ENCODE measurements at places on chromosomes 7 and 10. TPM values are rescaled to one million over a fixed set of nuclear protein-coding genes. Genes with fewer than 3 reads are reported as not detected.

DNA sequence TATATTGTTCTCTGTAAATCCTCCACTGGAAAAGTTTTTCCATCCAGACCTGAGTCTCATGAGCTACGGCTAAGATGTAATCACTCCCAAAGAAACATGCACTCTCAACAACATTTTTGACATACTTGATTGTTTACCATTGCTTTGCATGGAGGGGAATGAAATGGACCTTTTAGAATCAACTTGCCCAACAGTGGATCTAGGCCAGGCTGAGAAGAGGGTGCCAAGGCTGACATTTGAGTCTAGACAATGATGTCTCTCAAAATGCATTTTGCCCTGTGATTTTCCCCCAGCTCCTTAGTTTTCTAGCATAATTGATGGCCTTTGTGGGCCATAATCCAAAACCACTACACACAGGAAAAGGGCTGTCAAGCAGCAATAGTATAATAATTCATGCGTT, 297.9 kb upstream of the KLF6 start:
- DNase-seq: no peak

DNA sequence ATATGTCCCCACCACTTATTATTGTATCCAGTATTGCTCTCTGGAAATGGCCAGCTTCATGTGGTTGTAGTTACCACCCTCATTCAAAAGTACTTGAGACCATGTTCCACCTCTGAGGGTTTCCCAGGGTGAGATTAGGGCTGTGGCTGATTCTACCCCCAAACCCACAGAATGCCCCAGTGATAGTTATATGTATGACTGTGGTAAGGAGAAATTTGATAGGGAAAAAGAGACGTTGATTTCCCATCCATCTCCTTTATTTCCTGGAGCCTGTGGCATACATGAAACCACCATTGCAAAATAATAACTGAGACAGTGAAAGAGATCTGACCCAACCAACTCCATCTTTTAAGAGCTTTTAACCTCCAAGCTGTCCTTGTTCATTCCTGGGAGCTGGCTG, 25.2 kb downstream of the ARL5B start:
- DNase-seq: no peak

GRCh38 chr7:82163586-82163985, 280.0 kb downstream of the CACNA2D1 start:
- DNase-seq: no peak

- DNase-seq: no peak
These were observed 282.1 kb upstream of the BMPER start for GRCh38 chr7:33623267-33623666.

HNRNPH3 gene
- total RNA-seq: 9.7 TPM

EMX2 gene
- total RNA-seq: not detected

DNA sequence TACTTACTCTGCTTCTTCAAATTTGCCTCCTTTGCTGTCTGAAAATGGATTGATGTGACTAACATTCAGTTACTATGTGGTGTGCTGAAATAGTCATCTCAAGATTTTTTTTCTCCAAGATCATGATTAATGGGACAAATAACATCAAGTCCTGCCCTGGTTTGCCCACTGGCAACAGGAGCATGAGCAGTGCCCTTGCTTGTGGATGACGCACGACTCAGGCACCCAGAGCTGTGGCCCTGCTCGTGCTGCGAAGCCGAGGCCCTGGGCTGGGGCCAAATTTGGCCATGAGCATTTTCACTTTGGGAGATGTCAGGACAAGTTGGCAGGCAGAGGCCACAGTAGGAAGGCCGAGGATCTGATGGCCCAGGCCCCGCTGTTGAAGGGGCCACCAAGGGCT, 239.8 kb upstream of the IGFBP3 start:
- DNase-seq: no peak

OPALIN gene
- total RNA-seq: under 0.01 TPM

DNA sequence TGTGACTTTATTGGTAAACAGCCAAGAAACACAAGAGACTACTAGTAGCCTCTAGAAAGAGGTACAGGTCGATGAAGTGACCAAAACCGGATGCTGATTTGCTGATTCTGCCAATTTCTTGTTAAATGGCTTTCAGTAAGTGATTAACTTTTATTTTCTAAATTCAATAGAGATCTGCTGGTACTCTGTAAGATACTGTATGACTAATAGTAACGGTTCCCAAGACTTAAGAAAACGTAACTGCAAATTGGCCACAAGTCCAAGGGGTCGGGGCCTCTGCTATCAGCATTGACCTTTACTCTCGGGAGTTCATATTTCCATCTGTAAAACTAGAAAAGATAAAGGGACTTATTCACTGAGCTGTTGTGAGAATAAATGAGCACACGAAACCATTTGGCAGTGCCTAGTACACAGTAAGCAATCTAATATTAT, 1.4 kb downstream of the FAM3C start:
- DNase-seq: no peak

- no peak for DNase-seq
These were observed 2.5 kb upstream of the TMEM26 start for GRCh38 chr10:61455656-61456055.

DNA sequence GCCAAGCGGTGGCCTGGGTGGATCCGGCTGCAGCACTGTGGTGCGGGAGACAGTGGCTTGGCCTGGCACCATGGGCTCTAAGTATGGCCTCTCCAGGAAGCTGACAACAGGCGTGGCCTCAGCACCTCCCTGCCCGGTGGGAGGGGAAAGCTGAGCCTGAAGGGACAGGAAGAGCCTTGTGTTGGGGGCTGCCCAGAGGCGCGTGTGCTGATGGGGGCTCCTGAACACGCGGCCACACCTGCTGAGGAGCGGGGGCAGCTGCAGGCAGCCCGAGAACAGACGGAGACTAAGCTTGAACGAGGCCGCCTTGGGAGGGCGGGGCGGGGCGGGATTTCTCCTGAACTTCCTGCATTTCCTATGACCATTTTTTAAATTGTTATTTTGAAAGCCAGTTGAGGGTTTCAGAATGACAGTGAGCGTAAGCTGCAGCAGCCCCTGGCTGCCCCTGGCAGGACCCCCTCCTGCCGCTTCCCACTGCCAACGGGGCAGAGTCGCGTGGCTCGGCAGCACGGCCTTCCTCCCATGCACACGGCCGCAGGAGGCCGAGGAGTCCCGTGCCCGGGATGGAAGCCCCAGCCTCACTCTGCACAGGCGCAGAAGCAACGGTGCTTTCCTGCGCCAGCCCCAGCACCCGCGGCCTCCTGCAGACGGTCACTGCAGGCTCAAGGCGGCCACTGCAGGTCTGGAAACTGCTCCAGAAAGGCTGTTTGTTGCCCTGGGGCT, 43.2 kb downstream of the DPYSL4 start:
- no peak for DNase-seq

PTF1A gene
- total RNA-seq: not detected

TMEM196 gene
- not detected for total RNA-seq

LBX1 gene
- not detected for total RNA-seq

HOXA11 gene
- total RNA-seq: not detected

DNA sequence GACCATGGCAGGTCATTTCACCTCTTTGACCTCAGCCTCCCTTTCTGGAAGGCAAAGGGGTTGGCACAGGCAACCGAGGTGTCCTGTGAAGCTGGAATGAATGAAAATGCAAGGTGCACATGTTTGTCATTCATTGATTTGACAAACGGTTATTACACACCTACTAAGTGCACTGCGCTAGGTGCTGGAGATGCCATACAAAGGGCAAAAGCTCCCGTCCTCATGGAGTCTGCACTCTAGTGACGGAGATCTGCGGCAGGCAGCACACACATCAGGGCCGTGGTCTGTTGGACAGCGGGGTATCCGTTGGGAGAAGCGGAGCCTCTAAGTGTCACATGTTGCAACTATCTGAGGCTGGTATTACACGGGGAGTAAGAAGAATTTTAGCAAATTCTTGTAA, 44.2 kb downstream of the PRF1 start:
- DNase-seq: no peak

DNA sequence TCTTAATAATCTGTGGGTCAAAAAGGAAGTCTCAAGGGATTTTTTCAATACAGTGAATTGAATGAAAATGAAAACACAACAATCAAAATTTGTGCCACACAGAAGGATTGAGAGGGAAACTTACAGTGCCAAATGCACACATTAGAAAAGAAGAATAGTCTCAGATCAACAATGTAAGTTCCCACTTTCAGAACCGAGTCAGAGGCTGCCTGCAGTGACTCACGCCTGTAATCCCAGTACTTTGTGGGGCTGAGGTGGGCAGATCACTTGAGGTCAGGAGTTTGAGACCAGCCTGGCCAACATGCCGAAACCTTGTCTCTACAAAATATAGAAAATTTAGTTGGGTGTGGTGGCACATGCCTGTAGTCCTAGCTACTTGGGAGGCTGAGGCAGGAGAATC, 12.5 kb upstream of the KEL start:
- no peak for DNase-seq

GRCh38 chr10:87991946-87992345, 128.5 kb downstream of the PTEN start:
- no peak for DNase-seq

DGKB gene
- total RNA-seq: not detected

EPDR1 gene
- 40.1 TPM for total RNA-seq

DNA sequence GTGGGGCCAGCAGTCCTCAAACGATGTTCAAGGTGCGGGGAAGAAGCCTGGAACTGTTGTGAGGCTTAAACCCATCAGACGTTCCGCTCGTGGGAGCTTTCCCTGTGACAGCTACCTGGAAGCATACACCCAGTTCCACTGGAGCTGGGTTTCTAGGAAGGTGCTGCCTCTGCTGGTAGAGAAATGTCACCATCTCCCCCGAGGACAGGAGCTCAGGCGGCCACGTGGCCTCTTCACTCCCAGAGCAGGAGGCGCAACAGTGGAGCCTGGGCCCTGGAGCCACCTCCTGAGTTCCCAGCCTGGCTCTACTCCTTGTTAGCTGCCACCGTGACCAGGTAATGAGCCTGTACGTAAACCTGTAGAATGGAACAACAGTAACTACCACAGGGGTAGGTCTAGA, 156.1 kb downstream of the ADARB2 start:
- DNase-seq: no peak

DNA sequence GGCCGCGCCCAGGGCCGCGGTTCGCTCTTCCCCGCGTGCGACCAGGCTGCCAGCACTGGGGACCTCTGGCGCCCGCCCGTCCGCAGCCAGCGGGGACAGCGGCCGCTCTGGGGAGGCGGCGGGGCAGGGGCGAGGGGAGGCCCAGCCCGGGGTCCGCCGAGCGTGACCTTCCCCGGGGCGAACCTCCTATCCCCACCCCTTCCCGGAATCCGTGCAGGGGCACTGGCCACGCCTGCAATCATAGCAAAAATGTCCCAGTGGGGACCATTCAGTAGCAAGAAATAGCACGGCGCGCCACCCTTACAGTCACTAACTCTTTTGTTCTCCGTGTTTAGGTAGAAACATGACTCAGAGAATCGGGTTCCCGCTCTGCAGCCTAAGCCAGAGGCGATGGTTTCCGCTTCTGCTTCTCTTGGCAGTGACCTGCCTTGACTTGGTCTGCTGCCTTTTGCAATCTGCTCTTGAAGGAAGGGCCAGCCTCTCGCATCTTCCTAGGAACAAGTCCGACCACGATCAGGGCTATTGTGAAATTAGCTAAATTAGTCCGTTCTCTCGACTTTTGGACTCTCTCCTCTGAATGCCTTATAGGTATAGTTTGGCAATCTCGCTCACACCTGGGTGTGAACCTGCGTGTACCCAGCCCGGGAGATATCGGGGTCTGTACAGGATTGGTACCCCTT, 79.3 kb upstream of the ACBD5 start:
- peak; percentile 68 for DNase-seq

DNA sequence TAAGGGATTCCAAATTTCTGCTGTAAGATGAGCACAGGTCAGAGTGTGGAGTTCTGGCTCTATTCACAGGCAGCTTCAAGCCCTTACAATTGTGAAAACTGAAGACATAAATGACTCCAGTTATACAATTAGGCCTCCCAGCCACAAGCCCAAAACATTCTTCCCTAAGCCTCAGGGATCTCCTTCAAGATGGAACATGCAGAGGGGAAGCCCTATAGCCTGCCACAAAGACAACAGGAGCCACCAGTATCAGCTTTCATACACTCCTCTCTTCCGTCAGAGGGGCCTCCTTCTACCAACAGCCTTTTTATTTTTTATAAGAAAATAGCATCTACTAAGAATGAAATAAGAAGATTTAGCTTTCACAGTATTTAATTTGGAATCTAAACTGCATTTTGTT, 46.5 kb downstream of the DLD start:
- no peak for DNase-seq

DNA sequence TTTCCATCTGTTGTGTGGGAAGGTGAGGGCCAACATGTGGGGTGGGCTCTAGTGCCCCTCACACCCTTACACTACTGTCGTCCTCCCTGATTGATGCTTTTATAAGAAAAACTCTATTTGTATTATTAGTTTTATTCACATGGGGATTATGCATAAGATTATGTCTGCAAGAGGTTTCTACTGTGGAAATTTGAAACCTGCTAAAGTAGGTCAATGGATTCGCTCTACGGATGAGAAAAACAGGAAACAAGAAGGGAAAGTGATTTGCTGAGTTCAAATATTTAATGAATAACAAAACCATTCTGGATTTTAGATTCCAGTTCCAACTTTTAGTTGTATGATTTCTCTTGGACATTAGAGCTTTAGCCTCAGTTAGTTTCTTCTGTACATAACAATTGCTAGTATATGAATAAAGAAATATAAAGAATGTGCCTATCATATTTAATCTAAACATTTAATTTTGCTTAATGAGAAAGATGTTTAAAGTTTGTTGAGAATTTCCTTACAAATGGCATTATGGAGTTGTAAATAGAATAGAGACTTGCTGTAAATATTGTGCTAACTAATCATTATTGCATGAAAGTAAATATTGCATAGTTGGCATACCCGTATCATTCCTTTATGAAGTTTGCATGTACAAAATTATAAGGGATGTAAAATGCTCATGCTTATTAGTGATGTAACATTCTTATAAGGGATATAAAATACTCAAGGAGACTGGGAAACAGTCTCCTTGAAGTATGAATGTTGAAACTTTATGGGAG, 193.8 kb downstream of the THSD7A start:
- no peak for DNase-seq

- DNase-seq: no peak
These were observed 304.3 kb upstream of the ZMIZ1 start for GRCh38 chr10:78764436-78764835.

DNA sequence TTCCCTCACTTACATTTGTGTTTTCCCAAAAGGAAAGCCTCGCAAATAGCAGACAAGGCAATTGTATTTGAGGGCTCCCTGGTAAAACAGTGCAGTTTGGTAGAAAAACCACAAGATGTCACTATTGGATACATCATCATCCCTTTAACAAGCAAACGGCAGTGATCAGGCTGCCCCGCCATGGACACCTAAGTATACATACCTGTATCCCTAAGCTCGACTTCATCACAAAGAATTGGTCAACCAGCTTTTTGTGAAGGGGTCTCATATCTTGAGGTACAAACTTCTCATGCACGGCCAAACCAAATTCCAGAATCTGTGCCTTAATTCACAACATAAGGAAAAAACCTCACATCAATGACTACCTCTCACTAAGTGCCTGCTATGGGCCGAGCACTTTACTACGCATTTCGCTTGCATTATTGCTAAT, 179.5 kb upstream of the IMMP2L start:
- peak; percentile 42 for DNase-seq

DNA sequence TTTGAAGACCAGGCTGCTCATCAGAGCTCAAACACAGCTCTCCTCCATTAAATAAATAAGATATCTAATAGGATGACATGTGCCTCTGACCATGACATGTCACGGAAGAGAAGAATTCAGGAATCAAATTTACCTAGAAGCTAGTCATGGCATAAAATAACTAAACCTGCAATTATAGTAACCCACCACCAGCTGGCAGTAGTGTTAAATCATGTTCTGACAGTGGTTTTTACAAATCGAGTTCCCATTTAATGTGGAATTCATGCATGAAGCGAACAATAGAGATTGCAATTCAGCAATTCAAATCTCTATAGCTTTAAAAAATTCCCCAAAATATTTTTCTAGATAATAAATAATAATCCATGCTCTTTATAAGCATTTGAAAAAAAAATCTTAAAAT, 74.6 kb upstream of the IKZF1 start:
- DNase-seq: peak; percentile 58
